Effector CD4-positive, alpha-beta T cell (primary cell): ENCODE measurements at places on chromosomes 11 and 22.

- DNase-seq = no peak
These were observed 281.6 kb downstream of the TBC1D22A start for GRCh38 chr22:47043835-47044721.

GRCh38 chr11:36215693-36216060 is 73.5 kb downstream of the COMMD9 start:
- DNase-seq = no peak

- DNase-seq = no peak
These were observed 5.0 kb downstream of the HSPA8 start for GRCh38 chr11:123056835-123057491.

GRCh38 chr22:38766076-38766777 is 10.4 kb upstream of the SUN2 start:
- DNase-seq = no peak

GRCh38 chr11:24324211-24324610 is 172.6 kb upstream of the LUZP2 start:
- no peak for DNase-seq

DNA sequence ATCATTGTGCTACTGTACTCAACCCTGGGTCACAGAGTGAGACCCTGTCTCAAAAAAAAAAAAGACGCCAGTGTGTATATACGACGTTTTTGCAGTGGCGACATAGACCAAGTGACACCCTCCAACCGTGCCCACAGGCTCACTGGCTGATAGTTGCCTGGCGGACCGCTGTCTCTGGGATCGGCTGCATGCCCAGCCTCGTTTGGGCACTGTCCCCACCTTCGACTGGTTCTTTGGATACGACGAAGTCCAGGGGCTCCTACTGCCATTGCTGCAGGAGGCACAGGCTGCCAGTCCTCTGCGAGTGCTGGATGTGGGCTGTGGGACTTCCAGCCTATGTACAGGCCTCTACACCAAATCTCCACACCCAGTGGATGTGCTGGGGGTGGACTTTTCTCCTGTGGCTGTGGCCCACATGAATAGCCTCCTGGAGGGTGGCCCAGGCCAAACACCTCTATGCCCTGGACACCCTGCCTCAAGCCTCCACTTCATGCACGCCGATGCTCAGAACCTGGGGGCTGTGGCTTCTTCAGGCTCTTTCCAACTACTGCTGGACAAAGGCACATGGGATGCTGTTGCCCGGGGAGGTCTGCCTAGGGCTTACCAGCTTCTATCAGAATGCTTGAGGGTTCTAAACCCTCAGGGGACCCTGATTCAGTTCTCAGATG is 1.3 kb downstream of the CSKMT start:
- DNase-seq = no peak

DNA sequence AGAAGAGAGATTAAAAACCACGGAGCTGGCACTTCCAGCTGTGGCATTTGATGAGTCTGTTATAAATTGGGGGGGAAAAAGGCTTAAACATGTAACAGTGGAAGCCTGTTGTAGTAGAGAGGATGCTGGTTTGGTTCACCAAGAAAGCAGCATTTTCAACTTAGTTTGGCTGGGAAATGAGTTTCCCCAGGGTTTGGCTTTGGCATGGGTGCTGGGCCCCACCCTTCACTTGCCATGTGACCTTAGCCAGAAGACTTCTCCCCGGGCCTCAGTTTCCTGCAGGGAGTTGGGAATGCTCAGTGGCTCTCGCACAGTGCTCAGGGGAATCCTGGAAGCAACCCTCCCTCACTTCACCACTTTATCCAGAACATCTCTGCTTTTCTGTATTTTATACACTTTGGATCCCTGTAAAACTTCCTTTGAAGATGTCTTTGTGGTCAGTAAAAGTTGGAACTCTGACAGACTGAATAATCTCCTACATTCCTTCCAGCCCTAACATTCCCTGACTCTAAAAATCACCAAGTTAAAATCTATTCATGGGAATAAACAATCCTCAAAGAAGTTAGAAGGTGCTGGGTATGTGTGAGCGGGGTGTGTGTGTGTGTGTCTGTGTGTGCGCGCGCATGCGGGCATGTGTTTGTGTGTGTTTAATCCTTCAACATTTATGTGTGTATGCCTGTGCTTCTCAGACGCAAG is 166.0 kb downstream of the TENM4 start:
- DNase-seq = no peak

DNA sequence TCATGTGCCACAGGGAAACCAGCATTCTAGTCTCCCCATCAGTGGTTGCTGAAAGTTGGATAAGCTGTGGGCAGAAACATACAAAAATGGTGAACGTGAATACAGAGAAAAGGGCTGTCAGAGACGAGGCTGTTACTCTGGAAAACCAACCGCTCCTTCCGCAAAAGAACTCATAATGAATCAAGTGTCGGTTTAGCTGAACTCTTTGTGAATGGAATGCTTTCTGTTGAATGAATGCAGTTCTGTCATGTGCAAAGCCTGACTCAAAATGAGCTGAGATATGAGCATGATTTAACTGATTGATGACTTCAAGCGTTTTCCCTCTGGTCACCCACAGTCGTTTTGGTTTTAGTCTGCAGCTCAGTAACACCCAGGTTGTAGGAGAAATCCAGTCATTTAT is 298.3 kb downstream of the ETS1 start:
- no peak for DNase-seq

GRCh38 chr11:72747289-72747855 is 4.8 kb downstream of the ARAP1 start:
- DNase-seq = no peak

GRCh38 chr11:124753205-124753604 is 1.1 kb upstream of the VSIG2 start:
- DNase-seq = no peak

GRCh38 chr22:44025171-44026065 is 1.3 kb downstream of the PARVB start:
- DNase-seq = no peak

- no peak for DNase-seq
These were observed 97.2 kb upstream of the BLID start for GRCh38 chr11:122213171-122213570.

DNA sequence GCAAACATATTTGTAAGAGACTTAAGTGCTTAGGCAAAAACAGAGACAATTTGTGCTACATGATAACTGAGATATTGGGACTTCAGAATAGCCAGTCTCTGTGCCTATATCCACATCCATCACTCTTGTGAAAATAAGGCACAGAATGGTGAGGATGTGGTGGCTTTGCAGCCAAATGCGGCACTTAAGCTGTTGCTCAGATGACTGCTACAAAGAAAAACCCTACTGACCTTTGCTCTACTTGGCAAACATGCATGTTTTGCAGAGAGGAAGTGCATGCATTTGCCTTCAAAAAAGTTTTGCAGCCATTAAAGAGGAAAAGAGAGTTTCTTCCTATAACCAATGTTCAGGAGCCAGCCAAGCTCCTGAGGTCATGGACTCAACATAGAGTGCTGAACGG is 675.0 kb upstream of the KIRREL3 start:
- DNase-seq = no peak

GRCh38 chr11:94722735-94723134 is 45.4 kb upstream of the AMOTL1 start:
- no peak for DNase-seq

DNA sequence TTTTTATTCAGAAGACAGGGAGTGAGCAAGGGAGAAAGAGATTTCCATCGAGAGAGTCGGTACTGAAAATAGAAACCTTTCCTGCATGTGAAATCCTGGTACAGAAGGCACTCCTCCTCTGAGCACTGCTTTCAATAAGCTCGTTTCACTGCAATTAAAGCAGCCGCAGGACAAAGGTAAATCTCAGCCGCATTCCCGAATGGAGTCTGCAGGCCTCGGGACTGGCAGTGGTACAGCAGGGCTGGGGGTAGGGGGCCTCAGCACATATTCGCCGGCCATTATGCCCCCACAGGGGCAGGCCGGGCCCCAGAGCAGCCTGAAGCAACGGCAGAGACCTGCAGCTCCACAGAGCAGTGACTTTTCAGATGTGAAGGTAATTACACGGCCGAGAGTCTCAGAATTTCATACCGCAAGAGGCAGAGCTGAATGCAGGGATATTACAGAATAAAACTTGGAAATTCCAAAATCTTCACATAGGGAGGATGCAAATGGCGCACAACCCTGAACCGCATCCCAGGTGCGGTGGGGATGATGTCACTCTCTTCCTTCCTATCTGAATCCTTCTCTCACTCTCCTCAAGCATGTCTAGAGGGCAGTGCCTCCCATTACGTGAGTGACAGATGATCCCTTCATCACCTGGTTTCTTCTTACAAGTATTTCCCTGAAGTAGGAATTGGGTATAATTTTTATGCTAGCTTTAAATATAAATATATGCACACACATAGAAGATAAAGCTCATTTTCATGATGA is 622.1 kb downstream of the OPCML start:
- no peak for DNase-seq

GRCh38 chr11:71183878-71184277 is 68.5 kb downstream of the SHANK2 start:
- DNase-seq = no peak

- DNase-seq = no peak
These were observed 26.2 kb upstream of the SLC37A2 start for GRCh38 chr11:125036933-125037332.

GRCh38 chr11:113563766-113564526 is 88.7 kb upstream of the DRD2 start:
- no peak for DNase-seq

DNA sequence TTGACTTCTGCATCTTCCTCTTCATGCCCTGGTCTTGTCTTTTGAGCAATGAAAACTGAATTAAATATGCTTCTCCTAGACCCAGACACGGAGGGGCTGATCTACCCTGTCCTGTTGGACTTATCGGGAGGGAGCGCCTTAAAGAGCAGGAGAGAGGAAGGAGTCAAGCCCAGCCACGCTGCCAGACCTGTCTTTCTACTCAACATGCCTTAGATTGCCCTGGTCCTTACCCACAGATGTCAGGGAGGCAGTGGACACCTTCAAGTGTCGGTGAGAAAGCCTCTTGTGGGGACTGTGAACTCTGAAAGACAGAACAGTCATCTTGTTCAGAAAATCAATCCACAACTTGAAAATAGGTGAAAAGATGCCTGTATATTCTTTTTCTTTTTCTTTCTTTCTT is 61.8 kb downstream of the IRAG1 start:
- no peak for DNase-seq

- no peak for DNase-seq
These were observed 40.1 kb downstream of the DGCR2 start for GRCh38 chr22:19082101-19082500.

DNA sequence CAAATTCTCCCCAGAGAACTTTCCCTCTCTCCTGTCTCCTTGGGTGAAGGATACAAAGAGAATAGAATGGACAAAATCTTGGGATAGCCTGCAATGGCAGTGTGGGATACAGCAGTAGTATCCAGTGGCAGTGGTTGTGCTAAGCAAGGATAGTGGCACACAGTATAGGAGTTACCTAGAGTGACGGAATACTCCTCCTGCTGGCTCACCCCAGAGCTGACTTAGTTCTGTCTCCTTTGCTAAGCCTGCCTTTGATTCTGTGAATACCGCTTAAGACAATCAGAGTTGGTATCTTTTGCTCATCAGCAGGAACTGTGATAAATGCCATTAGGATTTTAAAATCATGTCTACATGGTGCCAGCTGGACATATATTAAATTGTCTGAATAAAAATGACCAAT is 404.3 kb downstream of the JRKL start:
- no peak for DNase-seq

DNA sequence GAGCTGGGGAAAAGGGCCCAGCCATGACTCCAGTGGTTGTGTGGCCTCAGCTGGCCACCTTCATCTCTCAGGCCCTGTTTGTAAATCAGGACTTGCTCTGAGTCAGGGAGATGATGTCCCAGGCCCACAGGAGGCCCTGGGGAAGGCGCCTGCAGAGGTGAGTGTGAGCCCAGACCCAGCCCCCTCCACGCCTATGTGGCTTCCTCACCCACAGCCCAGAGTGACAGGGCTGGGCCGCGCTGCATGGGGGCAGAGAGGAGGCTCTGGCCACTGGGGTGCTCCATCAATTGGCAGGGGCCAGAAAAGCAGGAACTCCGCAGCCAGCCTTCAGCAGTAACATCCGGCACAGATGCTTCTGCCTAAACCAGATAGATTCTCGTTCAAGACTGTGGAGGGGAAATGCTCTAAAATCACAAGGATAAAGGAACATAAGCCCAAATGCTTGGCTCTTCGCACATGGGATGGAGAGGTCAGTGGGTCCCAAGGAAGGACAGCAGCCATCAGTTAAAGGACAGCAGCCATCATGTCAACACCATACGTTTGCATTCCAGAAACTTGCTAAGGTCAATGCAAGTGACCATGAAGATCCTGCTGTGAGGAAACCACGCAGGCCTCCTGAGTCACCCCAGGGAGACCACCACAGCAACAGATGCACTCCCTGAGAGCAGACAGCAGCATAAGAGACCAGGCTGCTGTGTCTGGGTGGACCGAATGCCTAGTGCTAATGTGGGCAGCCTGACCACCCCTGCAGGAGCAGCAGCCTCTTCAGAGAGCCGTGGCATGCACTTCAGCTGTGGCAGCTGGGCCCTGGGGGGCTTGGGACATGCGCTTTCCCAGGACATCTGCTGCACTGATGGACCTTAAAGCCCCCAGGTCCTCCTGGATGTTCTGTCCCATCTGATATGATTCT is 28.3 kb downstream of the OSBPL5 start:
- DNase-seq = no peak
